Coronary artery (tissue), 2 donors: ENCODE measurements at places on chromosomes 13 and 19.
A peak's percentile ranks its signal among the peaks of the same experiment; 100 is the strongest.

DNA sequence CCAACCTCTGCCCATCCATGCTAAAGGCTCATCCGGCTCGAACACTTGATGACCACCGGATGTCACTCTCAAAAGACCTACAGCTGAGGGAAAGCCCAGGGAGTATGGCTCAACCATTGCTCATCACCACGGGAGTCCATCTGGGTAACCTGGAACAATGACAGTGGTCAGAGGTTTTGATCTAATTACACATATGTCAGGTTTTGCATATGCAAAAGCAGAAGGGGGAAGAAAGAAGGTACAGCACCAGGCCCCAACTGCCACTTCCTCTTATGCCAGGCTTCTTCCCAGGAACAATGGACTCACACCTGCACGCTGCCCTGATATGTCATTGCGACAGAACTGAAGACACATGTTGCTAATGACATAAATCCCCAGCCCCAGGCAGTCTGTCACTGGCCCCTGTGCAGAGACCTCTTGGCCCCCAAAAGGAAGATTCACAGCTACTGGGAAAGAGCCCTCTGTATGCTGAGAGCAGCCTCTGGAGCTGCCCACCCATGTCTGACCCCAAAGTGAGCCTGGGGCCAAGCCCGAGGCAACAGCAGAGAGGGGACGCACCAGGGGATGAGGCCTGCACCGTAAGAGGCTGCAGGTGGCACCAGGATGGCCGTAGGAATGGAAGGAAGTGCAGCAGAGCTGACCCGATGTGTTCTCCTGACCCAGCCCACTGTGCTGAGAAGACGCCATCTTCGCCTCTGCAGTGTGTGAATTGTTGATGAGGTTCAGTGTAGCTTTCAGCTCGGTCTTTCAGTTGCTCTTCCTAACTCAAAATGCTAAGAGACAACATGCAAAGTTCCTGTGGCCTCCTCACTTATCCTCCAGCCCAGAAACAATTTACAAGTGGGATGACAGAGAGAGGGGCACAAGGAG, 26.3 kb downstream of the EPS15L1 start:
- DNase-seq, result no peak

GRCh38 chr13:23552661-23553060, 17.6 kb upstream of the TNFRSF19 start:
- DNase-seq, result no peak

DNA sequence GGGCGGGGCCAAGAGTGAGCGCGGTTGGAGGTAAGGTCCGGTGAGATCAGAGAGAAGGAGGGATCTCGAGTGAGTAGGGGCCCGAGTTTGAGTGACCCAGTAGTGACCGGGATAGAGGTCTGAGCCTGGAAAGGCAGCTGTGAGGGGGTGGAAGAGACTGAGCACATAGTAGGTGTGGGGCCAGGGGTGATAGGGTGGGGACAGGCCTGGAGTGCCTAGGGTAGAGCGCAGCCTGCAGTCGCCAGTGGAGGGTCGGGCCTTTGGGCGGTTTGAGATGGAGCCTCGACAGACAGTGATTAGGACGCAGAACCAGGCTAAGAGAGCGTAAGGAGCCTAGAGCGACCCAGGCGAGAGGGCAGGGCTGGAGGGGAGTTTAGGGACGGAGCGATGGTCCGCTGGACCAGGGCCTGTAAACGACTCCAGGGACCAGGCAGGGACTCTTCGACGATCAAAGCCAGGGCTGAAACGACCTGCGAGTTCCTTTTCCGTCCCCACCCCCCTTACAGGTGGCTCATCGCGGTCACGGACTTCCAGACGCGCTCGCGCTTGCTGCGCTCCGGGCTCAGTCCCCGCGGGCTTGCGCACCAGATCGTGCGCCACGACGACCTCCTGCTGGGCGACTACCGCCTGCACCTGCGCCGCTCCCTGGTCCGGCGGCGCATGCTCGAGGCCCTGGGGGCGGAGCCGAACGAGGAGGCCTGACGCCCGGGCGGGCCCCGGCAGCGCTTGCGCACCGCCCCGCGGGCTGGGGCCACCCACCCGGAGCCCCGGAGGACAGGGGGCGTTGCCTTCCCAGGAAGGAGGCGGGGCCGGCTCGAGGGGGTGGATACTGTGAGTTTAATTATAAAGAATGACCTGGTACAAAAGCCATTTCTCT, 9.4 kb downstream of the C19orf81 start:
- DNase-seq, result no peak

DNA sequence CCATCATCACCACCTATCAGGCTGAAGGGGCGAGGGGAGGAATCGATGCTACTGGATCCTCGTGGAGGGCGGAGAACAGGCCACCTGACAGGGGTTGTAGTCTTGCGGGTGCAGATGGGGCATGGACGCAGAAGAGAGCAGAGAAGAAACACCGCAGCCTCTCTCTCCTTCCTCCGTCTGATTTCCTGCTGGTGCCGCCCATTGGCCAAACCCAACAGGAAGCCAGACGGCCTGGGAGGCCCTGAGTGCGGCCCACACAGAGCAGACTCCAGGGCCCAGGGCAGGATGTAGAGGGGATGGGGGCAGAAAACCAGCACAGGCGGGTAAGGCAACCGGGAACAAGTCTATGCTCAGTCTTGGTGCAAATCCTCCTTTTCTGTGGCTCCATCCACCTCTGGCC, 15.4 kb downstream of the CEBPA start:
- DNase-seq, result no peak

DNA sequence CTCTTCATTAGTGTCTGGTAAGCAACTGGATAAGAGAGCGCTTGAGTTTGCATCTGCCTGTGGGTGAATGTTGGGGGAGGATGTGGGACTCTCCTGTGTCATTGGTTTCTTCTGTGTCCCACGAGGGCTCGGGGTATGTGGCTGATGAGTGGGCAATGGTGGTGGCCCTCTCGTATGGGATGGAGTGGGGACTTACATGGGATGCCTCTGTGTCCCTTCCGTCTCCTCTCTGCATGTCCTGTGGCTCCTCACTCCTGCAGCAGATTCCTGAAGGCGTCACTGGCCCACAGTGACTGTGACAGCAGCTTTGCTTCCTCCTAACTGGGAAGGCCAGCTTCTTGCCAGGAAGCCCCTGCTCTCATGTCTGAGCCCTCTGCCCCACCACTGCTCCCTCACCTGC, 2.6 kb upstream of the LRP3 start:
- no peak for DNase-seq

DNA sequence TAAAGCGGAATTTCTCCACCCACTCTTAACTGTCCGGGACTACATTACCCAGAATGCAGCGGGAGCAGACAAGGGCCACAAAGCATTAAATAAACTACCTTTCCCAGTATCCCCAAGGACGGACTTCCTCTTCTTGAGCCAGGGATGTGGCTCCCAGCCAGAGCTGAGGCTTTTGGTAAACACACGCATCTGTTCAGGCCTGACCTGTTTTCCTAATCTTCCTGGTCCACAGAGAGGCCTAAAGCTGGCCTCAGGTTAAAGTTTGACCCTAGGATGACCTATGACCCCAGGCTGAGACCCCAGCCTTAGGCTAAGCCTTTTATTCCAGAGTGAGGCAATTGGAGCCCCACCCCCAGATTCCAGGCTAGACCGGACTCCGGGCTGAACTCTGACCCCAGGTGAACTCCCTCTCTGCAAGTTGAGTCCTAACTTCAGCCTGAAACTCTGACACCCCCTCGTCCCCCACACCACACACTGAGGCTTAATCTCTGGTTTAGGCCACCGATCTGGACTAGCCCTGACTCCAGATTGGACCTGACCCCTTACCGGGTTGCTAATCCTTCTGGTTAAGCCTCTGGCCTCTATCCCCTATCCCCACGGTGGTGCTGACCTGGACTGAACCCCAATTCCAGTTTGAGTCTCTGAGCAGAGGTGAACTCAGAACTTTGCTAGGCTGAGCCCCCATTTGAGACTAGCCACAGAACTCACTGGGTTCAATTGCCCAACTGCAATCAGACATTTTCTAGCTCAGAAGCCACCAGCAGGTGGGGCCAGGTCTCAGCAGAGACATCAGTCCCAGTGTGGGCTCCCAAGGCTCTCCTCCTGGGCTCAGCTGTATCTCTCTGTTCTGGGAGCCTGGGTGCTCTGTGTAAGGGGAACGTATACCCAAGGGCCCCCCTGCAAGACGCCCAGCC, 750 bp upstream of the GPR108 start:
- DNase-seq, result peak; percentile 89

- no peak for DNase-seq
These were observed 3.6 kb downstream of the GPR12 start for GRCh38 chr13:26756961-26757360.

- peak; percentile 79 for DNase-seq
These were observed 586 bp downstream of the LIG1 start for GRCh38 chr19:48169578-48169938.

DNA sequence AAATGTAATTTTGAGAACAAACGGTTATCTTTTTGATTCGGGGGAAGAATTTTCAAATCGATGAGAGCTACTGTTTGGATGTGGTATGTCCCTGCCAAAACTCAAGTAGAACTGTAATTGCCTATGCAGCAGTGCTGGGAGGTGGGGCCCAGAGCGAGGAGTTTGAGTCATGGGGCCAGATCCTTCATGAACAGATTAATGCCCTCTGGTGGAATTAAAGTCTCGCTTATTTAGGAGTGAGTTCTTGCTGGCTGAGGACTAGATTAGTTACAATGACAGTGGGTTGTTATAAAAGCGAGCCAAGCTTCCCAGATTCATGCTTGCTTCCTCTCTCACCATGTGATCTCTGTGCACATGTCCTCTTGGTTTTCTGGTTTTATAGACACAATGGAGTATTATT, 11.8 kb upstream of the PRR20A start:
- DNase-seq, result no peak

- DNase-seq, result no peak
These were observed 6.3 kb upstream of the RDH13 start for GRCh38 chr19:55068950-55069864.

GRCh38 chr13:23743278-23744076, 145.7 kb downstream of the MIPEP start:
- DNase-seq, result no peak

- DNase-seq, result no peak
These were observed 46.2 kb upstream of the TCF3 start for GRCh38 chr19:1698636-1699035.

DNA sequence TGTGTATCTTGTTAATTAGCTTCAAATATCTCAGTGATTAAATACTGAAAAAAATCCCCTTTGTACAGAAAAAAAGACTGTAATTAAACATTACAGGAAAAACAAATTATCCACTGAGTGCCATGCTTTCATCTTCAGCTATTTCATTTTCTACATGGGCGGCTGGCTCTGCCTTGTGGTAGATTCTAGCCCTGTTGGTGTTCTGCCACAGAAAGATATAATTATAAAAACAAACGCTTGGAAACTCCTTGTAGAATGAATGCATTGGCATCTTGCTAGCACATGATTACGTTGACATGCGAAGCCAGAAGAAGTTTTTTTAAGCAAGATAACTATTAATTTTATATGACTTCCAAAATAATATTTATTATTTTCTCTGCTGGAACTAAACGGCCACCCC, 496.8 kb downstream of the MYO16 start:
- DNase-seq, result no peak

DNA sequence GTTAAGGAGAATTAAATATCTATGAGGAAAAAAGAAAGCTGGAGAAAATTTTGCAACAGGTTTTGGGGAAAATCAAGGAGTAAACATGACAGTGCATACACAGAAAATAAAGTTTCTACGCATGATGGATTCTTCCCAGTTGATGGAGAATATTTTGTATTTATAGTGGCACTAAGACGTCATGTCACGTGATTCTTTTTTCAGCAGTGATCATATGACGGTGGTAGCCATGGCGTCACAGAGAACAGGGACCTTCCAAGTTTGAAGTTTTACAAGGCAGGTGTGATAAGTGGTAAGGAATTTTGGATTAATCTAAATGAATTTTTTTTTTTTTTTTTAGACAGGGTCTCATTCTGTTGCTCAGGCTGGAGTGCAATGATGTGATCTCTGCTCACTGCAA, 8.5 kb downstream of the MBD3L1 start:
- no peak for DNase-seq

DNA sequence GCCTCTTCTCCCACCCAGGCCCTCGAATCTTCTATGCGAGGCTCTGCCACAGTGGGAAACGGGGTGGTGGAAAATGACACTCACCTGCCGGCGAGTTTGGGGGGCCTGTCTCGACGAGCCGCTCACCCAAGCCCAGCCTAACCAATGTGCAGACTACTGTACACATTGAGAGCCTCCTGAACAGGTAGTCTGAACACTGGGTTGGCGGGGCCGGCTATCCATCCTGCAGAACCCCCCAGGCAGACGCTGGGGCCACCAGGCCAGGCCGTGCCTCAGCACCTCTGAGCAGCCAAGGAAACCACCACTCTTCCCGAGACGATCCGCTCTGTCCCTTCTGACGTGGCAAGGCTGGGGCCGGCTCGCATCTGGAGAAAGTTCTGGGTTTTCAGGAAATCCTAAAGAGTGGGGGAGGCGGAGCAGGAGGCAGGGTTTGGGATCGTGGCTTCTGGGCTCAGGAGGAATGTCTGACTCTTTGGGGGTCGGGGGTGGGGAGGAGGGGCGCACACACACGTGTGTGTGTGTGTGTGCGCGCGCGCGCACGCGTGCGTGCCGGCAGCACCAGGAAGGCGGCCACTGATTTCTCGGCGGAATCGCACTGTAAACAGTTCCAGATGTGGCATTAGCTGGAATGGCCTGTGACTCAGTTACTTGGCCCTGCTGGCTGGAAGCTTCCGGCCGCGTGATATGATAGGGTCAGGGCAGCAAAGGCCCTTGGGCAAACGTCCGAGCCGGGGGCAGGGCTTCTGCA, 18.5 kb downstream of the TMED1 start:
- no peak for DNase-seq

GRCh38 chr19:42149447-42150202, 17.4 kb upstream of the POU2F2 start:
- no peak for DNase-seq
